ENCODE measurements at places on chromosomes 7 and 10.

- DNase-seq = peak; percentile 83
Measured at GRCh38 chr10:4725917-4726606, 99.9 kb upstream of the AKR1E2 start.

DNA sequence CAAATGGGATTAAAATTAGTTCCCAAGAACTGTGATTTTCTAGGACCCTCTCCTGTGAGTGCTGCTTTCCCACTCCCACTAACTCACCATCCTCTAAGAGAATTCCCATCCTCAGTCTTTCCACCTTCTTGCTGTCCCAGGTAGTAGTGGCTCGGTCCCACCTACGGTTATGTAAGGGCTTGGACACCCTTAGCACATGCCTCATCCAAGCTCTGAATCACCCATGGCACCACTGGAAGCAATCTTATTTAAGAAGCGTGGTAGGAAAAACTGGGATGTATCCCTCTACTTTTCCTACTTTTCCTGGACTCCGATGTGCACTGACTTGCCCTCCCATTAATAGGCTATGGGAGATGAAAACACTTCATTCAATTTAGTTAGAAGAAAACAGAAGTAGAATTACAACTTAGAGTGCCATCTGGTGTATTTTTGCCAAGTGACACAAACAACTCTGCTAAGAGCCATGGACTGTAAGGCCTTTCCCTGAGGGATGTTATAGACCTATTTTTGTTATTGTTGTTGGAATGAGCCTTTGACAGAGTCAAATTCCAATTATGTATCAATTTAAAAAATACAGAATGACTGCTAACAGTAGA is 13.7 kb upstream of the ANKRD22 start:
- no peak for DNase-seq

GRCh38 chr10:22433875-22434274 is 88.6 kb downstream of the SPAG6 start:
- peak; percentile 31 for DNase-seq

GRCh38 chr10:127315888-127316287 is 119.5 kb upstream of the INSYN2A start:
- DNase-seq = no peak

DNA sequence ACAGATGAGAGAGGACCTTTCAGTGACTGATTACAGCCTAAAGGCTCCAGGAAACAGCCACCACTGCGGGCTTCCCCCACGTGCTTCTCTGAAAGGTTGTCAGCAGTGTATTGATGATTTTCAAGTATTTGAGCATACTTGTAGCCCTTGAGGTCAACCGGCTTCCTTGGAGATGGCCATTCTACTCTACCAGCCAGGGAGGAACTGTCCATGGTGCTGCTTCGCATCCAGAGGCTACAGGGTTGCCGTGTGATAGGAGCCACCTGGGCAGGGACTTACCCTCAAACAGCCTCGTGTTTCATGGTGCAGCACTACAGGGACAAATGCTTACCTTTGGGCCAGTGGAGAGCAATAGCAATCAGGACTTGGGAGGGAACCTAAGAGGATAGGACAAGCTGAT is 179.5 kb downstream of the DPP6 start:
- DNase-seq = no peak

- no peak for DNase-seq
Measured at GRCh38 chr7:77352665-77353406, 63.3 kb downstream of the GSAP start.

DNA sequence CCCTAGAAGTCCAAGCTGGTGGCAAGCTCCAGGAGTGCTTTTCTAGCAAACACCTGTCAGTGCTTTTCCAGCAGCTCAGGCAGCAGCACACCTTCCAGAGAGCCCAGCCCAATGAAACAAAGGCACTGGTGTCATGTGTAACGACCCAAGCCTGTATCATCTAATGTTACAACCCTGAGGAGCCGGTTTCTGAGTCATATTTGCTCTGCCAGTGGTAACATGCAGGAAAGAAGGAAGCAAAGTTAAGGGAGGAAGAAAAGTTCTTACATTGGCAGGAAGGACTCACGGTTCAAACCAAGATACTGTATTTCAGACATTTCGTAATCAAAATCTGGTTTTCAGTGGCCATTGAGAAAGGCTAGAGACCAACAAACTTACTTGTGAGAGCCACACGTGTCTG is at the start of gene ANKRD22:
ANKRD22 (minus strand) TSS at position 139 of the 400 bp plus-strand sequence. CDS start 237 bp downstream, outside the sequence.
- peak; percentile 84 for DNase-seq

DNA sequence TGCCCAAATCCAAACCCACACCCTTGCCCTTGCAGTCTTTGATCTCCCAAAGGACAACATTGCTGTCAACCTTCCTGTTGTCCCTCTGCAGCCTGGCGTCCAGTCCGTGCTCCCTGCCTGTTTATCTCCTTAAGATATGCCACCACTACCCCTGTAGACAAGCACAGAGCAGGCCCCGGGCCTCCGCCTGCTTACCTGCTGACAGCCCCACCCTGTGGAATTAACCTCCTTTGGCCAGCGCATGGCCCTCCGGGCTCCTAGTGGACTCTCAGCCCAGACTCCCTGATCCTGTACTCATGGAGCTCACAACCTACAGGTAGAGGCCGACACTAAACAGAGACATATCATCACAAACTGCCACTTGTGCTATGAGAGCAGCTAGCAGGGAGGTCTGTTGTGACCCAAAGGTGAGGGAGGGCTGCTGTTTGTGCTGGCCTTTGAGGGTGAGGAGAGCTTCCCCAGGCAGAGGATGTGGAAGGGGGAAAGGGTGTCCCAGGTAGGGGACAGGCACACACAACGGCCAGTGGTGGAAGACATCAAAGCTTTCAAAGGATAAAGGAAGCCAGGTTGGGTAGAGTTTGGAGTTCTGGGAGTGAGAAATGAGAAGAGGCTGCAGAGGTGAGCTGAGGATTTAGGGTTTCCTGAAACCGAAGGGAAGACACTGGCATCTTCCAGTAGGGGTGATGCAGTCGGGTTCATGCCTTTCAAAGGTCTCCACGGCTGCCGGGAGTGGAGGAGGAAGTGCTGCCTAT is 174.5 kb upstream of the ZMIZ1 start:
- no peak for DNase-seq

- DNase-seq = no peak
Measured at GRCh38 chr10:95240811-95241210, 46.8 kb downstream of the ACSM6 start.

DNA sequence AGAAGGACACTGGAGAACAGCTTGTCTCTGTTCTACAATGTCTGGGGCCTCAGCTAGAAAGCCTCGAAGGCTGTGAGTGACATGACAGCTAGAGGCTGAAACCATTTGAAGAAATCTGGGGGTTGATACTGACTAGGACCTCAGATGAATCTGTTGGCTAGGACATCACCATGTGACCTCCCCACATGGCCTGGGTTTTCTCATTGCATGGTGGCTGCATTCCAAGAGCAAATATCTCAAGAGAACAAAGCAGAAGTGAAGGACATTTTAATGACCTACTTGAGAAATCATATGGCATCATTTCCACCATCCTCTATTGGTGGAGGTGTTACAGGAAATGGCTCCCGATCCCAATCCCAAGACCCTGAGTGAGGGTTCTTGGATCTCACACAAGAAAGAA is 450.6 kb upstream of the AUTS2 start:
- no peak for DNase-seq

DNA sequence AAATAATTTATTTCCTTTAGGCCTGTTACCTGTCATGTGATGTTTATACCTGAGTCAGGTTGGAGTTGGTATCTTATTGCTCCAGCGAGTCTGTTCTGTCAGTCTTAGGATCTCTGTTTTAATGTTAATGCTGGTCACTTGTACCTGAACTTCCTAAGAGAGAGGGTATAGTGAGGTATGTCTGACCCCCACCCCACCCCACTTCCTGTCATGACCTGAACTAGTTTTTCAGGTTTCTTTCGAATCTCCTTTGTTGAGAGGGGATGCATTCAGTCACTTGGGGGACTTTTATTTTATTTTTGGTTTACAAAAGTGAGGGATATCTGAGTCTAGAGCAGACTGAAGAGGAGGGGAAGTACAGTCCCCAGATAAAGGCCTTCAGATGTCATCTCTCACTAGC is 769.0 kb upstream of the COBL start:
- DNase-seq = no peak

DNA sequence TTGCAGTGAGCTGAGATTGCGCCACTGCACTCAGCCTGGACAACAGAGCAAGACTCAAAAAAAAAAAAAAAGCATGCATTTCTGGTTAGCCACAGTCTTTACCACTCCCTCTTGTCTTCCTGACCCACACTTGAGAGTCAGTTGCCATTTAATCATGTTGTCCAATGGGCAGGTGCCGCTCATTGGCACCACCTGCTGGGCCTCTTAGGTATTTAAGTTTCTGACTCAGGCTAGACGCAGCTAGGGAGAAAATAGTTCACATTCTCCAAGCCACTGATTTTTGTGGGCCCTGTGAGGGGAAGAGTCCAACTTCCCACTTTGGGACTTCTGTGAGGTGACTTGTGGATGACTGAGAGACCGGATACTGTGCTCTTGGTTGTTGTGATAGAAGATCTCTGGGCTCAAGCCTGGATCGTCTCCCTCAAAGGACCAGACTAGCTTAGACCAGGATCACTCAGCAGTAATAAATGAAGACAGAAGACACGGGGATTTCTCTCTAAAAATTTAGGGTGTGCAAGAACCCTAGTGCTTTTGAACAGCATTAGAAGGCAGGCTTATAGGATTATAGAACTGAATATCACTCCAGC is 26.8 kb upstream of the SORCS3 start:
- DNase-seq = peak; percentile 29

DNA sequence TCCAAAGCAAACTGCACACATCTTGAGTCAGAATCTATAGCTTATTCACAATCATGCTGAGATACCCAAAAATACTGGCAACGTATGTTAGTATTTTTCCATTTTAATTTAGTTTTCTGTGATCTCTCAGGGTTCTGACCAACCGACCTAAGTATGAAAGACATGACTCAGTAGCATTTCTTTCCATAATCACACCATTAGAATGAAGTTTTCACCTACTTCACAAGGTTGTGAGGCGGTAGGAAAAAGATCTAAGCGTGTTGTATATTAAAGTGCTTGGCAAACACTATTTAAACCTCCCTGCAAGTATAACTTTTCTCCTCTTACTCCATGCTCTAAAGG is 49.1 kb downstream of the PLCE1 start:
- no peak for DNase-seq

DNA sequence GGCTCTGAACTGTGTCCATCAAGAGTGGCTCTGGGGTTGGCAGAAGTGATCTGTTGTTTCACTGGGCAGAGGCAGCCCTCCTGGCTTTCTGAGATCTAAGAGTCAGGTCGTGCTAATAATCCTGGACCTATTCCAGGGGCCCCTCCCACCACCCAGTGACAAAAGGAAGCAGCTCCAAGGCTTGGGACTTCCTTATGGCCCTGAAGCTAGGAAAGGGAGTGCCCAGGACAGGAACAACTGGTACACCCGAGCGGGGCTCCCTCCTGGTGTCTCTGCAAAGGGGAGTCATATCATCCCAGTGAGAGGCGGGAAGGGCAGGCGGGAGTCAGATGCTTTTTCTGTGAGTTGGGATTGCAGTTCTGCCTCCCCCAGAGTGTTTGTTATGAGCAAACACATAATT is 32.3 kb downstream of the RPS24 start:
- no peak for DNase-seq

DNA sequence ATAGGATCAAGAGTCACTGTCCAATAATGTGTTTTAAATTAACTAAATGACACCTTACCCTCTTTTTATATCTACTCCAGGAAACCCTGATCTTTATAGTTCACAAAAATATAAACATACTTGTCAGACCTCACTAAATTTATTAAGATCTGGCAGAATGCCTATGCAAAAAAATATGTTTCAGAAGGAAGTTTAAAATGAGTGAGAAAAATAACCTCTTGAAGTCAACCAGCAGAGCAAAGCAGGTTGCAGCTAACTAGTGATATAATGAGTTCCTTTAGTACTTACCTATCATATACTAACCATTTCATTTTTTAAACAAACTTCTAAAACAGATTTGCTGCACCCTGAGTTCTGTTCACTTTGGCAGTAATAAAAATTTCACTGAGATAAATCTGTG is 14.0 kb upstream of the HGF start:
- no peak for DNase-seq

DNA sequence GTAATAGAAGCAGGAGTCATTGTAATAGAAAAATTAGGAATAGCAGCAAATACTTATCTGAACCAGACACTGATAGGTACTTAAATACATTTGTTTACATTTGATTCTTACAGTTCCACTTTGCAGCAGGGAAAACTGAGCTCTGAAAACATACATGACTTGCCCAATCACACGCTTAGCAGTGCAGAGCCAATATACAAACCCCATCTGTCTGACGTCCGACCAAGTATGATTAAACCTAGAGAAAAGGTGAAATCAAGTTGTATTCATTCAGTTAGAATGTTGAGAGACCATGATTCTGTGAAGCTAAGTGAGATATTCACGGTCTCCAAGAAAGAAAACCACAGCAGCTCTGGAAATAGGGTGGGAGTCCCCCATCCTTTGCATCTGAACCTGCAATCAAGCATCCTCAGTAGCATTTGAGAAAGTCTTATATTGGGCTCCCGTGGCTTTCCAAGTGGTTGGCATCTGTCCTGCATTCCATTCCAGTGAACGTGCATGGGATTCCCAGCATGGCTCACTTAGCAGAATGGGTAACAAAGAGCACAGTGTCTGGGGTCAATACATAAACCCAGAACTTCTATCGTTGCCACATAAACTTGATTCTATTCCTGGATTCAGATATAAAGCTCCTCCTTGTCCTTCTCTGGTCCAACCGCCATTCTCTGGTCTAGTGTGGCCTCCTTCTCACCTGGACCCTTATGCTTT is 148.7 kb upstream of the RSU1 start:
- peak; percentile 72 for DNase-seq

DNA sequence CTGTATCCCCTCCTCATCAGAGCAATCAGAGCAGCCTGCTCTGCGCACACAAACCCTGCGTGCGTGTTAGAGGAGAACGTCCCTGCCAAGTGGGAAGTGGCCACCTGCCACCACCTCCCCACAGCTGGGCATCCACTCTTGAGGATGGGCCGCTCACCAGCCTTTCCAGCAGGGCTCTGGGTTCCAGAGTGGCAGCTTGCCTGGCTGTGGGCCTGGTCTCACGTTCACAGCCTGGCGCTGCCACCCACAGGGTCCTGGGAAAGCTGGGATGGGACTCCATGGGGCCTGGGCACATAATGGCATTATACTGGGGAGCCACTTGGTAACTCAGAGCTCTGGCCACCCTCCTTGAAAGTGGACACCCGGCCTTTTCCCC is 151.1 kb upstream of the PPP2R2D start:
- DNase-seq = no peak

GRCh38 chr7:68423356-68423755 is 1174.9 kb upstream of the AUTS2 start:
- DNase-seq = no peak

- DNase-seq = no peak
Measured at GRCh38 chr7:131106681-131107336, 220.9 kb upstream of the MKLN1 start.

- no peak for DNase-seq
Measured at GRCh38 chr10:46559231-46559671, 2.8 kb upstream of the GPRIN2 start.

DNA sequence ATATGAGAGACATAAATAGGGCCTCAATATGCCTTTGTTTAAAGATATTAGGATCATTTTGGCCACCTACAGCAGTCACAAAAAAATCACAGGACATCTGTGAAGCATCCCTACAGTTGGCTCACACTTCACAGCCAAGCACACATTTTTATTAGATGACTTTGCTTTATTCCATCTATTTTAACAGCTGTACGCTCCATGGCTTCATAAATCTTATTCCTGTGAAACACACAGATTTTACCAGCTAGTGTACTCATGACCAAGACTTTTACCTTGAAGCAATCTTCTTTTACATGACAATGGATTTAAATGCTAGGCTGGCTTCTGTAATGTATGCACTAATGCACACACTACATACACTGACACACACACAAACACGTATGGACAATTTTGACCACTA is 254.8 kb upstream of the PITRM1 start:
- no peak for DNase-seq

GRCh38 chr7:135774284-135774683 is 25.7 kb upstream of the FAM180A start:
- no peak for DNase-seq
